ENCODE measurements at places on chromosomes 3 and 15. TPM values are rescaled to one million over a fixed set of nuclear protein-coding genes. Genes with fewer than 3 reads are reported as not detected.

The WDR93 gene
- 0.39 TPM for total RNA-seq

The DLEC1 gene
- 0.39 TPM for total RNA-seq

The NR1I2 gene
- not detected for total RNA-seq

The EFCC1 gene
- not detected for total RNA-seq

The RTP1 gene
- total RNA-seq = not detected

The MYRIP gene
- not detected for total RNA-seq

All from placental epithelial cell (primary cell).